ENCODE measurements at places on chromosomes 7 and 10.

DNA sequence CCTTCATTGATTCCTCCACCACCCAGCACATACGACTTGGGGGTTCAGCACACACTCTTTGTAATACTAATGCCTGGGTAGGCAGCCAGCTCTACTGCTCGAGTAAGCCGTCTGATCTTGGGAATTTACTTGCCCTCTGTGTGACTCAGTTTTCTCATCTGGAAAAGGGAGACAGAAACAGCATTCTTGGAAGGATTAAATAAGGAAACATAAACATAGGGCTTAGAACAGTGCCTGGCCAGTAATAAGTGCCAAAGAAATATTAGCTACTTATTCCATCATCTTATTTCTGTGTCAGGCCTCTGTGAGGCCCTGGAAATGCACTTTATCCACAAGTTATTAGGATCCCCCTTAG is 130.1 kb downstream of the TNS3 start:
- no peak for DNase-seq

DNA sequence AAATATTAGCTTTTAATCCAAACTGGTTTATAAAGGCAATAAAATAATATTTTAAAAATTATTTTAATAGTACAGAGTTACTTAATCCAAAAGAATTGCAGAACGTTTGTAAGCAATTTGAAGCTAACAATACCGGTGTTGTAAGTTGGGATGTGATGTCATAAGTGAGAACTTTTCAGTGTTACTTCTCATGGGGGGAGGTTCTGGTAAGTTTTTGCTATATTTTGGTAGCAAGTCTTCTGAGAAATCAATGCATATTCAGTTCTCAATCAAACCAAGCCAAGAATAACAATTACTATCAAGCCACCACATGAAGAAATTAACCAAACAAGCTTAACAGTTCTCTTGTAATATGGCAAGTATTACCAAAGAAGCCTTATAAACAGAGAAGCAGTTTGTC is 147.1 kb upstream of the ASAH2 start:
- DNase-seq = no peak

DNA sequence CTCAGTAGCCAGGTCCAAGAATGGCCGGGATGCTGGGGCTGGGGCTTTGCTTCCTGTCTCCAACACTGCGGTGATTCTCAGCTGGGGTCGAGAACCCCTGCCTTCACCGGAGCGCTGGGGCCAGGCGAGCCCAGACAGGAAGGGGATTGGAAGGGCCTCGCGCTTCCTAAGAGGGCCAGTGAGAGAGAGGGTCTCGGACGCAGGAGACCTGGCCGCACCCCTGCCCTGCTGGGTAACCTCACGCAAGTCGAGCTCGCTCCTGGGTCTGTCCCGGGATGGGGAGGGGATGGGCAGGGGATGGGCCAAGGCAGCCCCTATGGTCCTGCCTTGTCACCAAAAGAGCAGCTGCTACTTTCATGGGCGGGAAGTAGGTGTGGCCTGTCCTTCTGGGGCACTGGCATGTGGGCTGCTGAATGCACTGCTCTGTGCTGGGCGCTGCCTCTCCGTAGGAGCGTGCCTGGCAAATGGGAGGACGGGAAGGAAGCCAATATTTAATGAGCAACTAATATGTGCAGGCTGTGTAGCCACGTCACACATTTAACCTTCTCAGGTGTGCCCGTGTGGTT is 20.0 kb downstream of the KCNK18 start:
- DNase-seq = no peak

DNA sequence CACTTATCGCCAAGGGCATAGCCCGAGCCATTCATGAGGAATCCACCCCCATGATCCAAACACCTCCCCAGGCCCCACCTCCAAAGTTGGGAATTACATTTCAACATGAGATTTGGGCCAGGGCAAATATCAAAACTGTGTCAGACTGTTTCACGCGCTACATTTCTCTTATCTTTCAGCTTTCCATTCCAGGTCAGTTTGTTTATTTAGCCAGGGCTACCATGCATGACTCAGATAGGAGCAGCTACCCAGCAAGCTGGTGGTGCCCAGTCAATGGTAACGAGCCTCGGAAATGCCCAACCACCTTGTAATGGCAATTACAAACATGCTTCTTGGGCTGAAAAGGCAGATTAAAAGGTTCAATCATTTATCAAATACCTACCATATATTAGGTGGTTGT is 43.6 kb upstream of the BAMBI start:
- no peak for DNase-seq

- no peak for DNase-seq
These were observed 344.6 kb upstream of the AOAH start for GRCh38 chr7:37068902-37069301.

GRCh38 chr7:151851145-151851751 is 25.7 kb downstream of the PRKAG2 start:
- no peak for DNase-seq

Measured in activated CD8-positive, alpha-beta memory T cell treated with anti-CD3 and anti-CD28 coated beads for 1 hour (primary cell).